Neuronal stem cell (in vitro differentiated cells): ENCODE measurements at places on chromosomes 12 and 14.
A peak's percentile ranks its signal among the peaks of the same experiment; 100 is the strongest.

GRCh38 chr14:36020120-36021029 is 156.1 kb downstream of the PTCSC3 start:
- peak; percentile 59 for DNase-seq
- H3K4me1 ChIP-seq: no peaks in the 10 kb centered on the region
- H3K36me3 ChIP-seq: no peaks in the 10 kb centered on the region
- peaks cover 51% of the 10 kb centered on the region for H3K27me3 ChIP-seq

DNA sequence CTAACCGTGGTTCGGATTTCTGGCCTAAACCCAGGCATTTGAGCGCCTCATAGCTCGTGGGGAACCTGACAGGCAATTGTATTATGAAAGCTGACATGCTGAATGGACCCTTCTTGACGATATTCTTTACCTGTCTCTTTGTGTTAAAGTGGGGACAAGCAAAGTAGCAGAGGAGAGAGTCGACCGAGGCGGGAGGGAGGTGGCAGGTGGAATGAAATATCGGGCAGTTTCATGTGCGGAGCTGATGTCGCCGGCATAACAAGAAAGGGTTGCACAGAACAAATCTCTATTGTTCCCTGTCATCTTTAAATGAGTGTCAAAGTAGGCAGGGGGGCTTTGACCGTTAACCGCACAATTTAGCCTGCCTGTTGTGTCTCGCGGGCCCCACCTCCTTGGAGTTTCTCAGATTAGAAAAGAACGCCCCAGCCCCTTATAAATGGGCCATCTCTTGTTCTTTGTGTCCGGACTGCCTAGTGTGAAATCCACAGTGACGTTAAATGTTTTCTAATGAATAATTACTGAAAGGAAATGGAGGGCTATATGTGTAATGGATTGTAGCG is 11.5 kb downstream of the MYO1H start:
- no peaks in the 10 kb centered on the region for H3K36me3 ChIP-seq
- no peak overlapping the region for H3K4me3 ChIP-seq
- H3K4me1 ChIP-seq: no peaks in the 10 kb centered on the region

DNA sequence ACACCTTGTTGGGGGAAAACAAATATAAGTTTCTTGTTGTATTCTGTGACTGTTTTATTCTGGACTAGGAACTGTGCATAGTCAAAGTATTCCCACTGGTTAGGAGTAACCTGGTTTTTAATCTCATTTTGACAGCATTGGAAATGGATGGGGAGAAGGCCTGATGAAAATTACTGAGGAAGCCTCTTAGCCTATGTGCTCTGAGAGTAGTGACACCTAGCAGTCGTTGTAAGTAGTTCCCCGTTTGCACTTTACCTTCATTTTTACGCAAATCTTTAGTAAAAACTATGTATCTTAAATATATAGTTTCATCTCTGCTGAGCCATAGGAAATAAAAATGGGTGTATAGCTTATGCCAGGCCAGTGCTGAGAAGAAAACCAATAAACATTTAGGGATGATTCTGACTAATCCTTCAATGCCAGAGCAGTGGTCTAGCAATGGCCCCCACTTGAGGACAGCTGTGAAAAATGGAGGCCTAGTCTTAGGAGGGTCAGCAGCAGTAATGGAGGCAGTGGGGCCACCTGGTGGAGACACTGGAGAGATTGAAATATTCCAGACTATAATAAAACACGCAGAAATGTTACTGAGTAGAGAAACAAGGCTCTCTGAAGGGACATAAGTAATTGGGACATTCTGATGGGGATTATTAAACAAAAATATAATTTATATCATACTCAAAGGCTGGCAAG is 133.2 kb upstream of the NOVA1 start:
- peak; percentile 14 for DNase-seq
- H3K27me3 ChIP-seq: no peaks in the 10 kb centered on the region

GRCh38 chr12:89883630-89884389 is 175.2 kb upstream of the ATP2B1 start:
- peak; percentile 72 for DNase-seq
- H3K27me3 ChIP-seq: no peaks in the 10 kb centered on the region
- H3K36me3 ChIP-seq: no peaks in the 10 kb centered on the region

GRCh38 chr12:112107306-112108201 is 1.0 kb downstream of the NAA25 start:
- no peaks in the 10 kb centered on the region for H3K27me3 ChIP-seq
- DNase-seq: no peak
- no peak overlapping the region for H3K27ac ChIP-seq

DNA sequence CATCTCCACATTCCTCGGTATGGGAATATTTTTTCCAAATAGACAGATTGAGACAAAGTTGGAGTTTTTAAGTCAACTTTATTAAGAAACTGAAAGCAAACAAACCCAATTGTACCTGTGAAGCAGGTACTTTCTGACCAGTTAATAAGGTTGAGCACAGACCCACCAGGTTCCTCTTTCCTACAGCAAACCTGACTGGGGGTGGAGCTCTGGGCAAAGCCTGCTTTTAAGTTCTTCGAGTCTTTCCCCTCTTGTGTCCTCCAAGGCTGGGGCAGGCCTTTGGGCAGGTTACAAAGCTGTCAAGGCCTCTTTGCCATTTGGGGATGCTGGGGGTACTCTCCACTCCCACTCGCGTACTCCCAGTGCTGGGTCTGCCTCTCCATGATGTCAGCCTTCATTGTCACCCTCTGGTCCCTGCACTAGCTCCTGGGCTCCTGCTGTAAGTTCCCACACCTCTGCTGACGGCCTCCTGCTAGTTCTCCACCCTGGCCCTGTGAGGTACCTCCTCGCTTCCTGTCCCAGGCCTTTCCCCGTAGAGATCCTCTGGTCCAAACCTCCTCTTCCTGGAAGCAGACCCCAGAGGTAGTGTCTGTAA is 3.2 kb downstream of the KCNH3 start:
- no peak overlapping the region for H3K27ac ChIP-seq
- peaks cover 19% of the 10 kb centered on the region for H3K4me1 ChIP-seq
- H3K36me3 ChIP-seq: no peaks in the 10 kb centered on the region
- DNase-seq: no peak
- H3K27me3 ChIP-seq: peaks cover 33% of the 10 kb centered on the region
- no peak overlapping the region for H3K4me3 ChIP-seq

DNA sequence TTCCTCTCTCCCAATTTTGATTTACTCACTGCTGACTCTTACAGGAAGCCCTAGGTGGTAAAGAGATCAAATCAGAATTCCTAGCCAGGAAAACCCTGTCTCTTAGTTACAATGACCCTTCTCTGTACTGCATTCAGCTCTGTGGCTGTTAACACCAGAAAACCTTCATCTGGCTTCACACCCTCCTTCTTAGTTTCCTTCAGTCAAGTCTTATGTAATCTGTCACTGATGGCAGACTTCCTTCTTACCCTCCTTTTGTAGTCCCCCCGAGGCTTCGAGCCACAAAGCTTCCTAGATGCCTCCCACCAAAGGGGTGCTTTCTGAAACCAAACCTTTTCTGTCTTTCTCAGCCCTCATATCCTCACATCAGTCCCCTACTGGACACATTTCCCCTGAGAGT is 16.5 kb downstream of the NGDN start:
- peaks cover 3% of the 10 kb centered on the region for H3K36me3 ChIP-seq
- peaks cover 17% of the 10 kb centered on the region for H3K4me1 ChIP-seq
- H3K27ac ChIP-seq: no peak overlapping the region
- no peak for DNase-seq

GRCh38 chr12:6226679-6227051 is 26.5 kb downstream of the CD9 start:
- no peak overlapping the region for H3K4me3 ChIP-seq
- no peak overlapping the region for H3K27ac ChIP-seq
- H3K4me1 ChIP-seq: peaks cover 53% of the 10 kb centered on the region
- no peak for DNase-seq
- no peaks in the 10 kb centered on the region for H3K27me3 ChIP-seq

DNA sequence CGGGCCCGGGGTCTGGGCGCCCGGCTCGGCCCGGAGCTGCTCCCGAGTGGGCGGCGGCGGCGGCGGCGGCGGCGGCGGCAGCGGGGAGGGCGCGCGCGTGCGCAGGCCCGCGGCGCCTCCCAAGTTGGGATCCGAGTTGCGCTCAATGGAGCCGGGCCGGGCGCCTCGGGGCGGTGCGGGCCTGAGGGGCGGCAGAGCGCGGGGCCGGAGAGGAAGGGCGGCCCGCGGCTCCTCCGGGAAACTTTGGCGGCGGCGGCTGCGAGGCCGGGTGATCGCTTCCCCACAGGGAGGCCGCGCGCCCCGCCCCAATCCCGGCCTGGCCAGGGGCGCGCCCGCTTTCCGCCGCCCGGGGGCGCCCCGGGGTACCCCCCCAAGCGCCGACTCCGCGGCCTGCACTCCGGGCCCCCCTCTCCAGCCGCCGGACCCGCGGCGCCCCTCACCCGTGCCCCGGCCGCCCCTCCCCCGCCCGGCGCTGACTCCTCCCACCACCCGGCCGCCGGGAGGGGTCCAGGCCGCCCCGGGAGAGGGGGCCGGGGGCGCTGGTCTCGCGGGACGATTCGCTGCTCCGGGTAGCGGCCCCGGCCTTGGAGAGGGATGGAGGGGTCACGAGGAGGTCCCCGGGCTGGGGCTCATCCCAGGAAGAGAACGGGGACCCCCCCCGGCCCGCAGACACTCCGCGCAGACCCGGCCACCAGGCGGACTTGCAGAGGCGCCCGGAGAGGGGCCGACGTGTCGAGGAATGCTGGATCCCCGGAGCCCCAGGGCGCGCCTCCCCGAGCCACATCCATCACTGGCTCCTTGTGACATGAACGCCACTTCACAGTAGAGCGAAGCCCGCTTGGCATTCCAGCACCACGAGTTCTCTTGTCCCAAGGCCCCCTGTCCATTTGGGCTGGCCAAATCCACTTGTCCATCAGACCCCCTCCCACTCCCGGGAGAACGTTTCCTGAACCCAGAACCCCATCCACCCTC is at the start of gene RILPL1:
TSS of gene RILPL1 (minus strand) at position 48 of the 972 bp plus-strand sequence. CDS start 237 bp downstream, outside the sequence.
- peaks cover 8% of the 10 kb centered on the region for H3K4me1 ChIP-seq
- no peaks in the 10 kb centered on the region for H3K27me3 ChIP-seq
- peak; percentile 74 for DNase-seq
- peak within 1 kb of the TSS; percentile 89 for H3K27ac ChIP-seq
- H3K36me3 ChIP-seq: peaks cover 2% of the 10 kb centered on the region
- peak within 1 kb of the TSS; percentile 91 for H3K4me3 ChIP-seq

- no peak overlapping the region for H3K27ac ChIP-seq
- peaks cover 99% of the 10 kb centered on the region for H3K36me3 ChIP-seq
- no peak overlapping the region for H3K4me3 ChIP-seq
- DNase-seq: no peak
These were observed 45.2 kb downstream of the VEZT start for GRCh38 chr12:95262808-95263207.

GRCh38 chr12:30010071-30011052 is 226.6 kb upstream of the TMTC1 start:
- no peak overlapping the region for H3K27ac ChIP-seq
- no peak for DNase-seq
- no peaks in the 10 kb centered on the region for H3K27me3 ChIP-seq
- H3K36me3 ChIP-seq: no peaks in the 10 kb centered on the region

DNA sequence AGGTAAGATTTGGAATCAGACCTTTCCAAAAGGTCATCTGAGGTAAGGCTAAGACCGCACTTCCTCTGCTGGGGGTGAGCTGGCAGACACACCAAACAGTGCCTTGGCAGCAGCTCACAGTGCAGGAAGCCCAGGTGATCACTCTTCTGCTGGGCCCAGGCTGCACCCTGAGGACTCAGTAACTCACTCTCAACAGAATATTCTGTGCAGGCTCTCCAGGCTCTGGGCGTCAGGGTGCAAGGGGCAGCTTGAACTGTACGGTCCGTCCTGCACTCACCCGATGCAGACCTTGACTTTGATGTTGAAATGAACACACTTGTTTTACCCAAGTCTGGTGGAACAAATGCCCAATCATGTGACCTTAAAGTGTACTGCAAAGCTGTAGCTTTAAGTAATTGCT is 6.0 kb downstream of the ALKBH2 start:
- H3K27ac ChIP-seq: no peak overlapping the region
- peaks cover 3% of the 10 kb centered on the region for H3K4me1 ChIP-seq
- H3K4me3 ChIP-seq: no peak overlapping the region
- no peak for DNase-seq
